ENCODE measurements at places on chromosomes 5 and 9.

- DNase-seq: peak; percentile 99
Observed at GRCh38 chr9:16335788-16336580, 534.5 kb downstream of the BNC2 start.

- DNase-seq: no peak
Observed at GRCh38 chr5:157828105-157828943, 30.6 kb downstream of the CLINT1 start.

GRCh38 chr9:3848445-3849114, 322.8 kb upstream of the RFX3 start:
- DNase-seq: peak; percentile 30

GRCh38 chr9:35954942-35955546, 2.9 kb downstream of the OR2S2 start:
- DNase-seq: peak; percentile 77

DNA sequence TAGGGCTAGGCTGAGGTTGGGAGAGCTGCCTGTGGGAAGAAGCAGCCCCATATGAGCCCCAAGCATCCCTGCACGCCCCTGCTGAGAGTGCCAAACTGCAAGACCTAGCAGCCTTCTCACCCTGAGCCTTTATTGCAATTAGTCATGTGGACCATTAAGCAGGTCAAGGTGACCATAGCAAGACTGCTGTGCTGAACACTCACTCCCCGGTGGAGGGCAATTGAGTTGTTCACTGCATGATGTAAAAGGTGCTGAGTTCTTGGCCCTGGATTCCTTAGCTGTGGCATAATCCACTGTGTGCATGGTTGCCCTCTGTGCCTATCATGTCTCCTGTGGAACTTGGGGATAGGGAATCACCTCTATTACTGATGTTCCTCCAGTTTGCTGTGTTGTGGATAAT, 131.1 kb downstream of the FOXD1 start:
- peak; percentile 94 for DNase-seq

DNA sequence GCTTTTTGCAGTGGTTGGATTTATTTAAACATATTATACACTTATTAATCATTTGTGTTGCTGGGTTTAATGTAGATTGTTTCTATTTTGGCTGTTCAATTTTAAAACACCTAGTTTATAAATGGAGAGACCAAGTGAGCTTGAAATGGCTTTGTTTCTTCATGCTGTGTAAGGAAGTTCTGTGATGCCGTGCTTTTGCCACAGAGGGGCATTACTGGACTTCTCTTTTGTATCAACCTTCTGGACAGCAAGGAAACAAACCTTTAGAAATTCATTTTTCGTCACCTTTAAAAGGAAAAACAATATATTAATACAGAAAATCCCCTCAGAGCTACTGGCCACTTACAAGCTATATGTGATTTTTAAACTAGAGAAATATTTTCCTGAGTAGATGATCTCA, 81.9 kb downstream of the DMRTA1 start:
- DNase-seq: peak; percentile 9

DNA sequence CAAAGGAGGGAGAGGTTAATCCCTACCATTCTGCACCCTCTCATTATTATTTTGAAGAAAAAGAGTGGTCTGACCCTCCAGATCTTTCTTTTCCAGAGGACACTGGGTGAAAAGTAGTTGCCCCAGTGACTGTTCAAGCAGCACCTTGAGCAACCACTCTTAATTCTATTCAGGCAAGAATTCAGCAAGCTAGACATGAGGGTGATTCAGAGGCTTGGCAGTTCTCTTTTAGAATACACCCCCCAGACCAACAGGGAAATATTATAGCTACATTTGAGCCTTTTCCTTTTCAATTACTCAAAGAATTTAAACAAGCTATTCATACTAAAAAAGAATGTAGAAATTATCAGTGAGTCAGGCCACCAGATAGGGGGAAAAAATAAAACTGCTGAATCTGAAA, 178.3 kb downstream of the MRPS30 start:
- DNase-seq: peak; percentile 7

GRCh38 chr5:125868036-125868435, 555.2 kb upstream of the GRAMD2B start:
- DNase-seq: no peak

DNA sequence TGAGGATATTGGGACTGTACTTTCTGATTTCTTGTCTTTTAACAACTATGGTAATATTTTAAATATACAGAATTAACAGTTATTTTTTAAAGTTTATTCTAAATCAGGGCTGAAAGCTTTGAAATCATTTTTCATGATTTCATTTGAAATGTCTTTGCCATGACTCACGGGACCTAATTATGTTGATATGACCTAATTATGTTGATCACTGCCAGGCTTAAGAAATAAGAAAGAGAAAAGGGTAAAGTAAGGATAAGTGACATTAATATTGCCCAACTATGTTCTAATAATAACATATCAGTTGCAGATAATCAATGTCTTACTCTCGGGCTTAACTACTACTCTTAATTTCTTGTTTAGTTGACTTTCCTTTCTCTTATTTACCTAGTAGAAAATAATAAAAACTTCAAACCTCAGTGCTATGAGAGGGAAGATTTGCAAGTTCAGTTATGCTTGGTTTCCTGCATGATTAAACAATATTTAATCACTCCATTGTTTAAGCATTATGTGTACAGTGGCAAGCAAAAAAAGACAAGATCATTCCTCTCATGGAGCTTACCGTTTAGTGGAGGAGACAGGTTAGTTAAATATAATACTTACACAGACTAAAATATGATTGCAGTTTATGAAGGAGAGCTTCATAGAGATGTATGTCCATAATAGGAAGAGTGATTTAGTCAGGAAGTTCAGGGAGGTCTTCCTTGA, 67.0 kb upstream of the EIF4EBP3 start:
- DNase-seq: peak; percentile 20

DNA sequence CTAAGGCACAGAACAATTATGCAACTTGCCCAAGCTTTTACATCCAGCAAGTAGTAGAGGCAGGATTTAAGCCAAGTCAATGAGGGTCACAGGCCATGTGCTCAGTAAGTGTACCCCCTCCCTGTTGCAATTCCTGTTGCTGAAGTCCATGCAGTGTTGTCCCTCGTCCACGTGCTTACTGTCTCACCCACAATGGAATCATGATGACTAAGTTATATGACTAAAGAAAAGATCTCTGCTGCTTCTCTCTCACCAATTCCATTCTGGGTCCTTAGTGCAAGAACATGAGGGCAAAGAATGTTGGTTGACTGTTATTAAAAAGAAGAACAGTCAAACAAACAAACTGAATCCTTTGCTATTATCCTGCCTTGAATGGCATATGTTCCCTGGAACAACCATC, 233.6 kb upstream of the SLC24A2 start:
- DNase-seq: peak; percentile 74

DNA sequence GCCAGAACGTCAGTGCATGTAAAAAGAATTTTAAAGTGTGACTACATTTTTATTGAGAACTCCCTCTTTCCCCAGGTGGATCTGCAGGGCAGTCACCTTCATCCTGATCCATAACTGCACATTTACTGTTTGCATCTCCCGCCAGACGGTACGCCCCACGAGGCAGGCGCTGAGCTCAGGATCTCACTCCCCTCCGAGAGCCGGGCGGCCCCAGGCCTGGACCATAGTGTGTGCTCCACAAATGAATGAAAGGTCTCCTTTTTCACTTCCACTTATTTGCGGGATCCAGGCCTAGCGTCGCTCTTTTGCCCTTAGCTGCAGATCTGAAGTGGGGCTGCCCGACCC, 378 bp downstream of the DROSHA start:
- DNase-seq: peak; percentile 30

DNA sequence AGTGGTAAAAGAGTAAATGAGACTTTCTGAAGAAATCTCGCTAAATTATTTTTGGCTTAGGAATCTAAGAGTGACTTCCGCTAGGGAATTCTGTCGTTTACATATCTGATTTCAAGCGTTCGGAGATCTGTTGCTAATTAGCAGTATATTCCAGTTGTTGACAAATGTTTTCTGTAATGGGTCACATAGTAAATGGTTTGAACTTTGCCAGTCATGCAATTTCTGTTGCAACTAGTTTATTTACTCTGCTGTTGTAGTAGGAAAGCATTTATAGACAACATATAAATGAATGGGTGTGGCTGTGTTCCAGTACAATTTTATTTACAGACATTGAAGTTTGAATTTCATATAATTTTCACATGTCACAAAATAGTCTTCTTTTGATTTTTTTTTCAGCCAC, 57.4 kb upstream of the JAK2 start:
- no peak for DNase-seq

- no peak for DNase-seq
Observed at GRCh38 chr9:105320568-105320967, 76.1 kb downstream of the SLC44A1 start.

DNA sequence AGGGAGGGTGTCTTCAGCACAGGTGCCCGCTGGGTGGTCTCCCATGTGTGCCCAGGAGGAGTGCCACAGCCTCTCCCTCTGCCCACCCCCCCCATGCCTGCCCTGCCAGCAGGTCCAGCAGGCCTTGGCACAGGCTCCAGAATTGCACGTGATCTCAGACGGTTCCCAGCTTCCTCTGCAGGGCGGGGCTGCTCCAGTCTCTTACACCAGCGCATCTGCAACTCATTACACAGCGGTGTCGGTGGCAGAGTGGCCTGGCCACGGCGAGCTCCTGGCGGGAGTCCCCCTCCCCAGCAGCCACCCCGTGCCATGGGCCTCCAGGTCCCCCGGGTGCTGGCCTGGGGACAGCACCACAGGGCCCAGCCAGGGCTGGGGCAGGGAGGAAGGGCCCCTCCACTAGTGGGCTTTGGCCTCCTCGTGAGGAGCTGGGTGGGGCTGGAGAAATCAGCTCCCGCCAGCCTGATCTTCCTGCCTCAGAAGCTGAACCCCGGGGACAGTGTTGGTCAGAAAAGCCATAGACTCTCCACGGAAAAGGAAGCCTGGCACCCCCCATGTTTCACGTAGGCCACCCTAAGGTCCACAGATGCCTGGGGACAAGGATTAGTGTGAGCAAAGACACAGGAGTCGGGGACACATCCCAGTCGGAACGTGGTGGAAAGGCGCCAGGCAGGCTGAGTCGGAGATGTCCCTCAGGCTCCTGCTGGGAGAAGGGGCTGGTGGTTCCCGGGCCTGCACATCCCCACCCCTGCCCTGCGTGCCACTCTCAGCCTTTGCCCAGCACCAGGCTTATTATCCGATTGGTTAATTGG, 40.2 kb downstream of the RXRA start:
- DNase-seq: peak; percentile 71

DNA sequence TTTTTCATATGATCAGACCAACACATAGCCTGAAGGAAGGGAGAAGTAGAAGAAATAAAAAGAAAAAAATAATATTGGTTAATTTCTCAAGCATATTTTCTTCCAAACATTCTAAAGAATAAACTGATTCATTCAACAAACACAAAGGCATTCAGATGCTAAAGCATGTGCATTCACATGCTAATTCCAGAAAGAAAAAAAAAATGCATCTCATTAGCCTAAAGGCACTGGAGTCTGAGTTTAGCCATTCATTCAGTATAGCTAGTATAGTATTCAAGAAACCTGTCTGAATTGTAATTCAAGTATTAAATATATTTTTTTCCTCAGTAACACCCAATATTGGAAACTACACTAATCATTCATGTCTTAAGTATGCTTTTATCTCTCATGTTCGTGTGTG, 61.0 kb upstream of the FER start:
- no peak for DNase-seq

- DNase-seq: no peak
Observed at GRCh38 chr9:79154806-79155205, 417.0 kb upstream of the TLE4 start.

DNA sequence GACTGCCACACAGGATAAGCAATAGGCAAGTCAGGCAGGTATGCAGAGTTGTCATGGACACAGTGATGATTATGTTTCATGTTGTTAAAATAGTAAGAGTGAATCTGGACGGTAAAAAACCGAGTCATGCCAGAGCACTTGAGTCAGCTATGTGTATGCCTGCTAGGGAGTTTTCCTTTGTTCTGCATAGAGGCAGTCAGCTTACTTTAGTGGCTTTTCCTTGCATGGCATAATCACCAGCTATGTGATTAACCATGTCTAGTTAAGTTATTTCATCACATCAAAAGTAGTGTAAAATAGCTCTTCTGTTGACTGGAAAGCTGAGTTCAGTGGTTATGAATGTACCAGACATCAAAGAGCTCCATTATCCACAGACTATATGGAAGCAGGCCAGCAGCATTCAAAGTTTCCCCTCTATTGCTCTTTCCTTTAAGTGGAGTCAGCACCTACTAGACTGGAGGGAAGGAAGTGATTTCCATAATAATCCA, 989.8 kb downstream of the TLE1 start:
- DNase-seq: peak; percentile 99

- DNase-seq: no peak
Observed at GRCh38 chr5:131983244-131983771, 28.1 kb downstream of the ACSL6 start.

DNA sequence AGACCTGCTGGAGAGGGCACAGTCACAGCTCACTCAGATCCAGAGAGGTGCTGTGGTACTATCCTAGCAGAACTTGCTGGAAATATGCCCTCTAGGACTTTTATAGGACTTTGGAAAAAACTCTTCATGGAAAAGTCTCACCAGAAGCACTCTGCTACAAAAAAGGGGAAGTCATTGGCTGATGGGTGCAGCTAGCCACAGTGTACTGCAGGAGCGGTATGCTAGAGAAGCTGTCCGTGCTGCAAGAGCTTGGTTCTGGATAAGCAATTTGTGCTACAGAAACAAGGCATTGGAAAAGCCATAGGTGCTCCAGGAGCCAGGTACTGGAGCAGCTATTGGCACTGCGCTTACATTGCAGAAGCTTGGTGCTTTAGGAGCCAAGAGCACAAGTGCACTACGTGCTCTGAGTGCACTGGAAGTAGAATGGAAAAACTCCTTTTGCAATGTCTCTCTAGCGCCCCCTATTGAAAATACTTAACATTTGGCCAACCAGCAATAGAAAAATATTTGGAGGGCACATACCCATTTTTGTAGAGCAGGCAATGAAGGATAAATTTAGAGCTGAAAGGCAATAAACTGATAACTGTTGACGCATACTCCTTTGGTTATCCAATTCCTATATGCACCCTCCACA, 83.4 kb downstream of the MEGF10 start:
- DNase-seq: no peak

DNA sequence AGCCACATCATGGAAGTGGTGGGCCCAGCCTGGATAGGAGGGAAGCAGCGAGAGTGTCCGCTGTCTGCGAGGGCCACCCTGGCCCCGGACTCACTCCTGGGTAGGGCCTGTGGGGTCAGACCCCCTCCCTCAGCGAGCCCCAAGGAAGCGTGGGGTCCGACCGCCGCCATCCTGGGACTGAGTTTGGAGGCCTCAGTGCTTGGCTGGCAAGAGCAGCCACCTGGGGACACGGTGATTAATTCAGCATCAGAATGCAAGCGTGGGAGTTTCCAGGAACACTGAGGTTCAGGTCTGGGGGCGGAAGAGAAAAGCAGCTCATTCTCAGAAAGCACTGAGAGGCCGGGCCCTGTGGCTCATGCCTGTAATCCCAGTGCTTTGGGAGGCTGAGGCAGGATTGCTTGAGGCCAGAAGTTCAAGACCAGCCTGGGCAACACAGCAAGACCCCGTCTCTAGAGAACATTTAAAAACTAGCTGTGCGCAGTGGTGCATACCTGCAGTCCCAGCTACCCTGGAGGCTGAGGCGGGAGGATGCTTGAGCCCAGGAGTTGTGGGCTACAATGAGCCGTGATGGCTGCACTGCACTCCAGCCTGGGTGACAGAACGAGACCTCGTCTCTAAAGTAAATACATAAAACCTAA, 18.3 kb upstream of the CAMSAP1 start:
- no peak for DNase-seq

All from kidney tubule cell (primary cell).